NCI-H187 (cell line): ENCODE measurements at places on chromosomes 7 and 10.

- DNase-seq, result no peak
Measured at GRCh38 chr7:106590209-106590816, 70.6 kb downstream of the CCDC71L start.

DNA sequence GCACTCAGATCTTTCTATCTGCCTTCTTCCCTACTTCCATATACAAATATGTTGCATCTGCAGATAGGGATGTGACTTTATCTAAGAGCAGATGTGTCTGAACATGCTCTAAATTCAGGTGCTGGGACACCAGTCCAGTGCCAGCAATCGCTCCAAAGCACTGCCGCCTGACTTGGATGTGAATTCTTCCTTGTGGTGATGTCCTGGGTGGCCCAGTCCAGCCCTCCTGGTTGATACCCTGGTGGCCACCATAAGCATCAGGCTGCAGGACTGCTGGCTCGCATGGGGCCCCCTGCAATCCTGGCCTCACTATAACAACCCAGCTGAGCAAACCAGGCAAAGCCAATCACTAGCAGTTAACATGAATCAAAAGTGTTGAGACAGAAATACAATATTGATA, 149.2 kb upstream of the PDE1C start:
- DNase-seq, result no peak

- no peak for DNase-seq
Measured at GRCh38 chr10:62734781-62735463, 69.6 kb upstream of the ADO start.

GRCh38 chr10:61138708-61139591, 195.0 kb upstream of the RHOBTB1 start:
- DNase-seq, result no peak

- no peak for DNase-seq
Measured at GRCh38 chr7:116353647-116354046, 143.3 kb downstream of the TES start.
